ENCODE measurements at places on chromosomes 5 and 9.
A peak's percentile ranks its signal among the peaks of the same experiment; 100 is the strongest.

- no peak for DNase-seq
These were observed 79.5 kb downstream of the PRRT1B start for GRCh38 chr9:131624636-131625507.

DNA sequence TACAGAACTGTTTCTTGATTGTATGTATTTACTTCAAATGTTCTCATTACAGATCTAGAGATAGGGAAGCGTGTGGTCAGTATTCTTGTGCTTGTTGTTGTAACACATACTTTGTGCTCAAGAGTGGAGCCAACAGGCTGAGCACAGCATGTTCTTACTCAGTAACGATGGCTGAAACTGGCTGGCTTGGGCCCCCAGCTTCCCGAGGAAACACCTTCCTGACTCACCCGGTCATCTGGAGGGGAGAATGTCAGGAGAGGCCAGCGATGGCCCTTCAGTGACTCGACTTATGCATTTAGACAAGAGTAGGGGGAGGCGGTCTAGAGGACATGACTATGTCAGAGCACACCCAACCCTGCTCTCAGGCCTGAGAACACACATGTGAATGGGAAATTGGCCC lies 25.6 kb downstream of the ZNF474 start:
- no peak for DNase-seq

DNA sequence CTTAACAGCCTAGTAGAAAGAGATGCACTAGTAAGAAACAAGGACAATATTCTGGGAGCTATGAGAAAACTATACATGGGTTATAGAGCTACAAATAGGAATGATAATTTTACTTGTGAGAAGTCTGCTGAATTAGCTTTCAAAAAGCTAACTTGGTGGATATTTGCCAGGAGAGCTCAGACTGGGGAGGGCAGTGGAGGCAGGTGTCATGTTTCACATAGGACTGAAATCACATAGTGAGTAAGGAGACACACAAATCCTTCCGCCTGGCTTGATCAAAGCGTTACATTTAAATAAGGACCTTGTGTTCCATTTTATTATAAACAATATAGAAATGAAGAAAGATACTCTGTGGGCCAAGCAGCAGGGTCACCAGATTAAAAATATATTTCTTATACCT lies 235.0 kb downstream of the ISL1 start:
- DNase-seq: no peak

DNA sequence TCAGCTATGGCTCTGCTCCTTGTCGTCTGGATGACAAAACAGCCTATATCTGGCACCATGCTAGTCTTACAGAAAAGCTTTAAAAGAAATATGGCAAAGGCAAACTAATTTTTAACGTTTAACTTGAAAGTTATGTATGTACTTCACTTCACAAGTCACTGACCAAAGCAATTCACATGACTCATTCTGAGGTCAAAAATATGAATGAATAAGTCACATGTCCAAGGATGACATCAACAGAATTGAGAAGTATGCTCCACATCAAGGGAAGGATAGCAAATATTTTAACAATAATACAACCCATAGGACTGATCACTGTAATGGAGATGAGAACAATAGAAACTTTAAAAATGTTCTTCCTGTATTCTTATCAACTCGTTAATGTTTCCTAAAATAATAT lies 1072.6 kb upstream of the NUDT12 start:
- DNase-seq: no peak

DNA sequence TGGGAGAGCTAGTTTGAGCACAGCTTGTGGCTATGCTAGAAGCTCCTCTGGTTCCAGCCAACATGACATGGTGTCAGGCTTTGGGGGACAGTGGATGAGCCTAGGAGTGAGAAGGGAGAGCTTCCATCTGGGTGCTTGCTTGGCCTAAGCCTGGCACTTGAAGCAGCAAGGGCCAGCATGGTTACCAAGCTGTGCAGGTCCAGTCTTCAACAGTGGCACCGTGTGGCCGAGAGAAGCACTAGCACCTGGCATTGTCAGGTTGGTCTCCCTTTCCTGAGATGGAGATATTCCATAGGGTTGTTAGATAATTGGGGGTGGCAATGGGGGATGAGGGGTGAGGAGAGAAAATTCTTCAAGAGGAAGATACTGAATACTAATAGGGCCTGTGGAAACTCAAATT lies 261.9 kb downstream of the PBX3 start:
- no peak for DNase-seq

DNA sequence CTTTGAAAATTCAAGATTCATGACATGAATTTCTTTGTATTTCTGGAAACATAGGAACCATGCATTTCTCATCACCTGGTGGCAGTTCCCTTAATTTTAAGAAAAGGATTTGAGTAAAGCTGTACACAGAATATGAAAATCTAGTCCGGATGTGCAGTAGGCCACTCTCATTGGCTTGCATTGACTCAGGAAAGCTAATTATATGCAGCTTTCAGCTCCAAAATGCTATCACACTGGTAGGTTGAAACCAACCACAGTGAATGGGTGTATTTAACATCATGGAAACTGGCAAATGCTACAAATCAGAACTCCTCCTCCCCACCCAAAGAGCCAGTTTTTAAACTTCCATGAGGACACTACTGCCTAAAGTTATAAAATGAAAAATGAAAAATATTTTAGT lies 161.6 kb upstream of the FBXL17 start:
- no peak for DNase-seq

DNA sequence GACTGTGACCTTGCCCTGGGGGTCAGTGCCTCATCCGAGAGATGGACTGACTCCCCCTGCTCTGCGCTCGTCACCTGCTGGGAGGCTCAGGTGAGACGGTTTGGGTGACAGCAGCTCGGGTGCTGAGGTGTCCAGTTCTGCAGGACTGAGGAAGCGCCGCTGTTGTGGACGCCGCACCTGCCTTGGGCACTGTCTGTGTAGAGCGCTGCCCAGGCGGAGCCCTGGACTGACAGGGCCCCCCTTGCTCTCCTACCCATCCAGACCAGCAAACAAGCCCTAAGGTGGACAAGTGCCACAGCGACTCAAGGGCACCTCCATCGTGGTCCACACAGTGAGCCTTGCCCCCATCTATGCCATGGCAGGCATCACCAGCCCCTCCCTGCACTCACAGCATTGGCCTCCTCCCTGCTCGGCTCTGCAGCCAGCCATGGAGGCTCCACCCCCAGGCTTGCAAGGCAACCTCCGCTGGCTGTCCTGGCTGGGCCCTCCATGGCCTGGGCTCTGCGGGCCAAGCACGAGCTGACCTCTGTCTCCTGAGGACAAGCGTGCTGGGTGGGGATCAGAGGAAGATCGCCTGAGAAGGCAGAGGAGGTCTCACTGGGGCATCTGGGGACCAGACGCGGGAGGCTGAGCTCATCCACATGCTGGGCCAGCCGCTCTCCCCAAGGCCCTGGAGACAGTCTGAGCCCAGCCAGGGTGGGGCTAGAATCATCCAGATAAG lies 87.1 kb upstream of the COL5A1 start:
- DNase-seq: no peak

DNA sequence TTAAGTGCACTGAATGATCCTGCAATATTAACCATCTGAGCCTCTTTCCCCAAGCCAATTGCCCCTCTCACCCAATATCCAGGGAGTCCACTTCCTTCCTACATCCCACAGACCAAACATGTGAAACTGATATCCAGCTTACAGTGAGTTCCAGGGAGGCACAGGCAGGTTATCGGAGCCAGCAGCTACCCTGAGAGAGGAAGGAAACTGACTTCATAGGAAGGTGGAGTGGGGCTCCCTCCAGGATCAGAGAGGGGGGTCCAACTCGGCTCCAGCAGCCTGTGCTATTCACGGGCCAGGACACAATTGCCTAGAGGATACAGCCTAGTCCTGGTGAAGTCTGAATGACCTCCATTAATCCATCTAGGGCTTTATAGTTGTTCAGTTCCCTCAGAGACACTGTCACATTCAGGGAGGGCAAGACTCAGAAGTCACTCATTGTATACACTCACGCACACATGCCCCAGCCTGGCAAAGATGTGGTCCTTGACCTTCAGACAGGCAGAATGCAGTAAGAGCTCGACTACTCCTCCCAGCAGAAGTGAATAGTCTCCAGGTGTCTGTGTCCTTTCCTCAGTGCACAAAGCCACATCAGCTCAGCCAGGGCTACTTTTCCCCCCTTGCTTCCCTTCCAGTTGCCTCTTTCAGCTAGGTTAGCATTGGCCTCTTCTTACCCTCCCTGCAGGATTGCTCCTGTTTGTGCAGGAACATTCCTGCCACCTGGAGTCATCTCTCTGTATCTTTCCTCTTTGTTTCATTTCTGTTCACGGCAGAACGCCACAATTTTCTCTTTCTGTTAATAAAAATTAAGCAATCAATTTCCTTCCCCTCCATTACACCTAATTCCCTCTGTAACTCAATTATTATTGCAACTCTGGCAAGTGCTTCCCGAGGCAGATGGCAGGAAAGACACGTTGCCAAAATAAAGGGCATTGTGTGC lies 501.7 kb downstream of the ARHGEF28 start:
- no peak for DNase-seq

- DNase-seq: no peak
These were observed 293.4 kb upstream of the PUM3 start for GRCh38 chr9:3137347-3137695.

DNA sequence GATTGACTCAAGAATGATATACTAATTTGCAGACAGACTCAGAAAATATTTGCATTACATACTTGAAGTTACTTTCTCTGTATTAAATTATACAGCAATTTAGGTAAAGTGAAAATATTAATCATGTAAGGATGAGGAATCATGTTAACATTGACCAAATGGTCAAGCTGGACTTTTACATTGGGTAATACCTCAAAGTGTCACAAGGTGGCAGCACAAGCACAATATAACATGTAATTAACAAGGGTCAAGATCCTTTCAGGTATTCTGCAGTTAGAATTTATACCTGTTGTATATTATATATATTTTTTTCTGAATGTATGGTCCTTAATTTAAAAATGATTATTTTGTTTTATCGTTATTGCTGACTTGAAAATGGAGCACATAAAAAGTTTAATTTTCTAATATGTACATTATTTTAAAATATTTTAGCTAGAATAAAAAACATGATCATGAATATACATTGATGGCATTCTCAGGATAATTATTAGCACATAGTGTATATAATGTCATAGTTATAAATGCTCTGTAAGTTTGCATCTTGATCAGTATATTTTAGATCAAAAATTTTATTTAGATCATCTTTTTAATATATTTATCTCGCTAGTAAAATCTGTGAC lies 8.6 kb downstream of the HAPLN1 start:
- no peak for DNase-seq

- no peak for DNase-seq
These were observed 1.7 kb downstream of the CNOT8 start for GRCh38 chr5:154860123-154860522.

DNA sequence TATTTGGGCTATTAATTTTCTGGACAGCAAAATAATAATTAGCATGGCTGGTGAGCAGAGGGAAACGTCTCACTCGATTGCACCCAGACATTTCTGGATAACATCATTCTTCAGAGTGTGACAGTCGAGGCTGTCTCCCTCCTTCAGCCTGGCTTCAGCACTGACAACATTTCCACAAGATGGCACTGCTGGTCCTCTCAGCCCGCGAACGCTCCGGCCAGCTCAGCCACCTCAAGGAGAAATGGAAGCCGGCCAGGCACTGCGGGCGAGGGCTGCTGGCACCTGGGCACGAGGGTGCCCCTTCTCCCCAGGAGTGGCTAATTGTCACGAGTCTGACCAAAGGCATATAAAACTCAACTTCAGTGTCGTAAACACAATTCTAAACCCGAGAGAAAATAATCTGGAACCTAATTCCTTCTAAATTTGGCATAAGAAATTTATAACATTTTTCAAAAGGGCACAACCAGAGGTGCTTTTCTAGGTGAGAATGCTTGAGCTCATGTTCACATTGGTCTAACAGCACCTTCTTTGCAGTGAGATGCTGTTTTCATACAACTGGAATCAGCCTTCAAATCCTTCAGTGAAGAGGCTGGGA lies 65.9 kb downstream of the DAP start:
- DNase-seq: no peak

- no peak for DNase-seq
These were observed 86.8 kb downstream of the KCNT1 start for GRCh38 chr9:135788576-135789300.

- no peak for DNase-seq
These were observed 359.4 kb upstream of the ARRDC3 start for GRCh38 chr5:91742550-91742949.

DNA sequence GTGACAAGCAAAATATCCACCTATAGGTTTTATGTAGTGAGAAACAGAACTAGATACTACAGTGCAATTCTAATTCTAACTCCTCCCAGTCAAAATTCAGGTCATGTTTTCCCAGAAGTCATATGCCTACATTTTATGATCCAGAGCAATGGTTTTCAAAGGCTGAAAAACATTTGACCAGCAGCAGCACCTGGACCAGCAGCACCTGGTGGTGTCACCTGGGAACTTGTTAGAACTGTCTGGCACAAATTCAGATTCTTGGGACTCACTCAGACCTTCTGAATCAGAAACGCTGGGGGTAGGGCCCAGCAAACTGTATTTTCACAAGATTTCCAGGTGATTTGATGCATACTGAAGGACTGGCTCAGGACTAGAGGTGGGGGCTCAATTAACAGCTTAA lies 367.7 kb upstream of the RFX3 start:
- DNase-seq: no peak

- peak; percentile 75 for DNase-seq
These were observed 956 bp downstream of the MBLAC2 start for GRCh38 chr5:90473396-90474234.

GRCh38 chr5:90071066-90071465 lies 338.5 kb downstream of the CETN3 start:
- DNase-seq: no peak

GRCh38 chr9:84935528-84936117 lies 266.1 kb downstream of the NTRK2 start:
- DNase-seq: no peak

- no peak for DNase-seq
These were observed 493.6 kb upstream of the KLF4 start for GRCh38 chr9:107983181-107983603.

DNA sequence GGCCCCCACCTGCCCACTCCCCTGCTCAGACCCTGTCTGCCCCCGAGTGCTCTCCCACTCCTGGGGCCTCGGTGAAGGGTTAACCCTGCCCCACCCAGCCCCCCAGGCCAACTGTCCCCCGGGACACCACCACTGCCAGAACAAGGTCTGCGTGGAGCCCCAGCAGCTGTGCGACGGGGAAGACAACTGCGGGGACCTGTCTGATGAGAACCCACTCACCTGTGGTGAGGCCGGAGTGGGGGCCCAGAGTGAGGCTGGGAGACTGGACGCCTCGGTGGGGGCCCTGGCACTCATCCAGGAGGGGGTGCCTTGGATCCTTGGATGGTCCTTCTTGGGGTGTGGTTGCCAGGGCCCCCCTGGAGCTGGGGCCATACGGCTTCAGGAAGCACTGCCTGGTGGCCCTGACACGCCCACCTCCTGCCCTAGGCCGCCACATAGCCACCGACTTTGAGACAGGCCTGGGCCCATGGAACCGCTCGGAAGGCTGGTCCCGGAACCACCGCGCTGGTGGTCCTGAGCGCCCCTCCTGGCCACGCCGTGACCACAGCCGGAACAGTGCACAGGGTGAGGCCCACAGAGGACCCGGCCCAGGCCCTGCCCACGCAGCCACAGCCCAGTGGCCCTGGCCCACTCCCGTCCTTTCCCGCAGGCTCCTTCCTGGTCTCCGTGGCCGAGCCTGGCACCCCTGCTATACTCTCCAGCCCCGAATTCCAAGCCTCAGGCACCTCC lies 2.1 kb downstream of the MAMDC4 start:
- peak; percentile 69 for DNase-seq

- no peak for DNase-seq
These were observed 16.4 kb downstream of the ADAMTS16 start for GRCh38 chr5:5156471-5157082.

GRCh38 chr5:175223291-175223690 lies 220.7 kb downstream of the DRD1 start:
- no peak for DNase-seq
